ENCODE measurements at places on chromosomes 1 and 21.

- DNase-seq = no peak
Observed at GRCh38 chr1:10242135-10242534, 31.8 kb downstream of the KIF1B start.

- no peak for DNase-seq
Observed at GRCh38 chr1:59511476-59512465, 214.9 kb downstream of the FGGY start.

DNA sequence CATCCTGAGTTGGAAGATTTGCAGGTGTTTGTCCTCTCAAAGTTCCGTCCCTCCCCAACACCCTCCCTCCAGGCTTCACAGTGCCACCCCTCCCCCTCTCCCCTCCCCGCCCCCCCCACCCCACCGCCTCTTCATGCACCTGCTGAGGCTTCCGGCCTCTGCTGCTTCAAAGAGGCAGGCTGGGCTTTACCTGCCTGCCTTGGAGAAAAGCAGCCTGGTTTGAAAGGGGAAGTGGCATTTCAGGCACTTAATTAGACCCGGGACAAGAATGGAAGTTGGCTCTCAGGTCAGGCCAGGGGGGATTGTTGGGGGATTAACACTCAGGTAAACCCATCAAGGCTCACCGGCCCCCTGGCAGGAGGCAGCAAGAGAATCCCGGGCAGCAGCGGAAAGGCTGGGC lies 21.1 kb downstream of the PAX7 start:
- DNase-seq = no peak

DNA sequence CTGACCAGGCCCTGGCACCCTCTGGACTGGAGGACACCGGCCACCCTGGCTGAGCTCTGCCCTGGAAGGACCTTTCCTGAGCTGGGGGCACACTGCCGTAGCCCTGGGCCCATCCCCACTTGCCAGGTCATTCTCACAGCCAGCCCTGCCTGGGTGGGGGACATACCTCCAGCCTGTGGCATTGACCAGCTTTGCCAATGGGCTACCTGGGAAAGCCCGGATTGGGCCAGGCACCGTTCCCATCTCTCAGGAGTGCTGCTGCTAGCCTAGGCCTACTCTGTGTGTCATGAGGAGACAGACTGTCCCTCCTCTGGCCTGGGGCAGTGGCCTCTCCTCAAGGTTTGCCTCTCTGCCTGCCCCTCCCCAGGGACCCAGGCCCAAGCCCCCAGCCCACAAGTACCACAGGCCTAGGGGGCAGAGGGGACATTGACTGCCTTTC lies 40.0 kb downstream of the COQ8A start:
- no peak for DNase-seq

DNA sequence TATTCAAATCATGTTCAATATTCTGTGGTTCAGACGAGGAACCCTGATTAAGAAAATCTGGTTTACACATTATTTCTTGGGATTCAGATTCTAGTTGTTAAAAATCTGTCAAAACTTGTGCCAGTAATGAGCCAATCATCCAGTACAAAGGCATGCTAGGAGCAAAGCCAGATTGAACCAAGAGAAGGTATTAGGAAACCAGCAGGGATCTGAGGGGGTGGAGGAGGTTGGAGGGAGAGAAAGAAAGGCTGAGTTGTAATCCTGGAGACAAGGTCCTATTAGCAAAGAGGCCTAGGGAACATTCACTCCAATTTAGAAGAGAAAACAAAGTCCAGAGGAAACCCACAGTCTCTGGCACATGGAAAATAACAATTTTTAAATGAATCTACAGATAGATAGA lies 352.9 kb downstream of the LTN1 start:
- DNase-seq = no peak

- no peak for DNase-seq
Observed at GRCh38 chr21:17451364-17451891, 61.4 kb upstream of the CXADR start.

- DNase-seq = no peak
Observed at GRCh38 chr1:224727351-224728289, 111.5 kb downstream of the CNIH3 start.

GRCh38 chr1:172453153-172453545 lies 9.3 kb upstream of the PIGC start:
- no peak for DNase-seq

- DNase-seq = no peak
Observed at GRCh38 chr1:182262425-182262824, 129.2 kb downstream of the GLUL start.

DNA sequence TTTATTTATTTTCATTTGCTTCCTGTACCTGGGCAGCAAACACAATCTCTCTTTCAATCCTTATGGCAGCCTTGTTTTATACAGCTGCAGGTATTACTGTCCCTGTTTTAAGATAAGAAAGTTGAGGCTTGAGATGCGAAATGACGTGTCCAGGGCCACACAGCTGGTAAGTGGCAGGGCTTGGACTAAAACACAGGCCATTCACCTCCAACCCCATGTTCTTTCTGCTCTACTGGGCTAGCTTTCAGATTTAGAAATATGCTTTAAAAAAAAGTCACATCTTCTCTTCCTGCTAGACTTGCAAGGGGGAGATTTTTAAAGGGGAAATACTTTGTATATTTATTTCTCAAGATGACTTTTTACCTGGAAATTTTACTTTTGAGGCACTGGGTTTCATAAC lies 62.8 kb downstream of the CNST start:
- DNase-seq = no peak

DNA sequence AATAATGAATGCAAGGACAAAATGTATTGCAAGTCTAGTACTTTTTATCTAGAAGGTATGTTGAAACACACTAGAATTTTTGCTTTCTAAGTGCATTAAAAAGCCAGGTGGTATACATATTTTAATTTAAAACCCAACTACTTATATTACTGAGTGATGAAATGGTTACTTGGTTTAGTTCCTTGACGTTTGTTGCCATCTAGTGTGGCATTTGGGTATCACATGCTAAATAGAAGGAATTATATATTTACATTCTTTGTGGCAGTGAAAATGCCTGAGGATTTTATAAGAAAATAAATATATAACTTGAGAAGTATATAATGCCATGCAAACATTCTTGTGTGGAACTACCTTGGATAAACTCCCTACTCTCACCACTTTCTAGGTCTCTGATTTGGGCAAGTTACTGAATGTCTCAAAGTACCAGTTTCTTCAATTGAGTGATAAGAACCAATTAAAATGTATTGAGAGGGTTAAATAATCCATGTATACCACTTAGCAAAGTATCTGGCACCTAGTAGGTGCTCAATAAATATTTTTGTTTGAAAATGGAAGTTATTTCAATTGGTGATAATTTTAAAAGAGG lies 69.6 kb downstream of the SDCCAG8 start:
- no peak for DNase-seq

DNA sequence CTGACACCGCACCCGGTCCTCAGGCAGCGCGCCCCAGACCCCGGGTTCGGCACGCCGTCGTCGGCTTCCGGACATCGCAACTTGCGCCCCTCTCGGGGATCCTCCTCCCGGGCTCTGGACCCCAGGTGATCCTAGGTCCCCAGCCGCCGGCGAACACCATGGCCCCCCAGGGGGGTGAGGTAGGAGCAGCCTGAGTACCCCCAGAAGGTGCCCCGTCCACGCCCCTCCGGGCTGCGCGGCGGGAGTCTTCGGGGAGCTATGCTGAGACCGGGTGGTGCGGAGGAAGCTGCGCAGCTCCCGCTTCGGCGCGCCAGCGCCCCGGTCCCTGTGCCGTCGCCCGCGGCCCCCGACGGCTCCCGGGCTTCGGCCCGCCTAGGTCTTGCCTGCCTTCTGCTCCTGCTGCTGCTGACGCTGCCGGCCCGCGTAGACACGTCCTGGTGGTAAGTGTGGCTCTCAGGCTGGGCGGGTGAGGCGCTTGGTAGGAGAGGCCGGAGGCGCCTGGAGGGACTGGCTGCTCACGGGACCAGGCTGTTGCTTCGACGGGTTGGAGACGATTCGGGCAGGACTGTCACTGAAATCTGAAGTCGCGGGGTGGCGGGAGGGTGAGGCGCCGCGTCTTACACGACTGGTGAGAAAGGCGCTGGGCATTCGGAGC lies 367 bp downstream of the WNT2B start:
- DNase-seq = no peak

GRCh38 chr1:51907079-51907702 lies 28.7 kb upstream of the NRDC start:
- DNase-seq = no peak
